A549 treated with GW870086 at 1 μM for 4 hours (cell line): ENCODE measurements at places on chromosomes 3 and 15. TPM values are rescaled to one million over a fixed set of nuclear protein-coding genes. Genes with fewer than 3 reads are reported as not detected.

The DZIP1L gene
- total RNA-seq: 6.6 to 11.3 TPM (median 10.4 TPM) in 5 replicates

The CCK gene
- 0.98 to 2.0 TPM (median 1.4 TPM) in 5 replicates for total RNA-seq

The ST8SIA2 gene
- total RNA-seq: 0.37 to 0.67 TPM (median 0.52 TPM) in 5 replicates

The C15orf62 gene
- total RNA-seq: 0.07 to 0.09 TPM in 2 of 5 replicates, not detected in the others

The SLC15A2 gene
- 0.09 to 0.97 TPM (median 0.19 TPM) in 5 replicates for total RNA-seq

The CRYGS gene
- total RNA-seq: 0.38 to 1.4 TPM (median 0.71 TPM) in 5 replicates

The SMAD6 gene
- 21.0 to 27.4 TPM (median 25.1 TPM) in 5 replicates for total RNA-seq

The CYP11A1 gene
- not detected in 5 replicates for total RNA-seq

The TGM5 gene
- not detected in 5 replicates for total RNA-seq

The STX19 gene
- total RNA-seq: not detected in 5 replicates

The CCDC13 gene
- total RNA-seq: 0.41 to 0.61 TPM (median 0.46 TPM) in 5 replicates

The SOX14 gene
- not detected in 5 replicates for total RNA-seq

The CTXND1 gene
- total RNA-seq: 0.01 to 0.02 TPM (median 0.02 TPM) in 3 of 5 replicates, not detected in the others

The SLC22A14 gene
- not detected in 5 replicates for total RNA-seq

The XYLB gene
- 3.6 to 4.0 TPM (median 3.8 TPM) in 5 replicates for total RNA-seq

The POC1A gene
- 15.4 to 19.3 TPM (median 17.3 TPM) in 5 replicates for total RNA-seq

The SLC6A1 gene
- 0.03 TPM in 1 of 5 replicates, not detected in the others for total RNA-seq

The PCSK6 gene
- 8.8 to 12.0 TPM (median 11.1 TPM) in 5 replicates for total RNA-seq

The CFAP20DC gene
- total RNA-seq: 1.5 to 3.2 TPM (median 2.6 TPM) in 5 replicates

The SI gene
- not detected in 5 replicates for total RNA-seq

The TLNRD1 gene
- 11.6 to 18.3 TPM (median 17.9 TPM) in 5 replicates for total RNA-seq

The IL17RD gene
- 0.43 to 1.2 TPM (median 1.0 TPM) in 5 replicates for total RNA-seq

The LDHAL6B gene
- total RNA-seq: not detected in 5 replicates

The MRAS gene
- 7.1 to 11.4 TPM (median 9.2 TPM) in 5 replicates for total RNA-seq

The GALNT15 gene
- 0.05 to 0.10 TPM (median 0.07 TPM) in 4 of 5 replicates, not detected in the other for total RNA-seq

The TJP1 gene
- 65.6 to 89.3 TPM (median 82.0 TPM) in 5 replicates for total RNA-seq

The GOLGA6L22 gene
- not detected in 5 replicates for total RNA-seq

The DCUN1D1 gene
- 13.7 to 21.1 TPM (median 19.3 TPM) in 5 replicates for total RNA-seq

The STRA6 gene
- total RNA-seq: 63.1 to 94.6 TPM (median 85.2 TPM) in 5 replicates

The SH2D7 gene
- total RNA-seq: not detected in 5 replicates

The FBLN2 gene
- 1.6 to 3.4 TPM (median 2.2 TPM) in 5 replicates for total RNA-seq

The ISG20 gene
- total RNA-seq: 38.6 to 46.7 TPM (median 41.7 TPM) in 5 replicates

The PCLAF gene
- 128 to 247 TPM (median 163 TPM) in 5 replicates for total RNA-seq

The OSTN gene
- total RNA-seq: not detected in 5 replicates

The MUC4 gene
- total RNA-seq: 0.02 to 0.16 TPM (median 0.07 TPM) in 5 replicates

The PHLDB2 gene
- 16.3 to 32.5 TPM (median 26.1 TPM) in 5 replicates for total RNA-seq

The IL5RA gene
- total RNA-seq: 0.10 TPM in 1 of 5 replicates, not detected in the others

The MAGI1 gene
- 2.7 to 4.6 TPM (median 3.8 TPM) in 5 replicates for total RNA-seq

The FOXB1 gene
- total RNA-seq: not detected in 5 replicates

The SERINC4 gene
- total RNA-seq: not detected in 5 replicates

The PPP2R3A gene
- total RNA-seq: 1.1 to 3.4 TPM (median 2.4 TPM) in 5 replicates

The SLC38A3 gene
- 0.06 to 0.14 TPM in 2 of 5 replicates, not detected in the others for total RNA-seq

The TRPC1 gene
- 4.7 to 9.8 TPM (median 8.4 TPM) in 5 replicates for total RNA-seq

The KCNH8 gene
- not detected in 5 replicates for total RNA-seq

The IGSF11 gene
- total RNA-seq: 3.8 to 5.6 TPM (median 4.9 TPM) in 5 replicates

The CCDC54 gene
- not detected in 5 replicates for total RNA-seq

The PROK2 gene
- total RNA-seq: not detected in 5 replicates
